ENCODE measurements at places on chromosomes 6 and 20.

DNA sequence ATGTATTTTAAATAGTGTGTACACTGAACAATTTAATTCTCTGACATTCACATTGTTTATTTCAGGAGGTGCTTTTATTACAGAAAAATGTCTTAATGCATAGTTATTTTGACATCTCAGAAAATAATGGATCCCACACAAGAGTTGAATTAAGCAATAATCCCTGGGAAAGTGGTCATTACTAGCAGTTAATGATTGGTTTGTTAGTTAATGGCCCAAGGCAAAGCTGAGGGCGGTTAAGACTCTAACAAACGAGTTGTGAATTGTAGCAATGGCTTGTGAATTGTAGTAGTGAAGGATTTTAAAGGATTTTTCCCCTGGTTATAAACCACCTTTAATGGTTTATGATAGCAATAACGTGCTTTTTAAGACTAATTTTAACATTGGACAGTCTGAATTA lies 1316.0 kb upstream of the GJE1 start:
- DNase-seq, result no peak

DNA sequence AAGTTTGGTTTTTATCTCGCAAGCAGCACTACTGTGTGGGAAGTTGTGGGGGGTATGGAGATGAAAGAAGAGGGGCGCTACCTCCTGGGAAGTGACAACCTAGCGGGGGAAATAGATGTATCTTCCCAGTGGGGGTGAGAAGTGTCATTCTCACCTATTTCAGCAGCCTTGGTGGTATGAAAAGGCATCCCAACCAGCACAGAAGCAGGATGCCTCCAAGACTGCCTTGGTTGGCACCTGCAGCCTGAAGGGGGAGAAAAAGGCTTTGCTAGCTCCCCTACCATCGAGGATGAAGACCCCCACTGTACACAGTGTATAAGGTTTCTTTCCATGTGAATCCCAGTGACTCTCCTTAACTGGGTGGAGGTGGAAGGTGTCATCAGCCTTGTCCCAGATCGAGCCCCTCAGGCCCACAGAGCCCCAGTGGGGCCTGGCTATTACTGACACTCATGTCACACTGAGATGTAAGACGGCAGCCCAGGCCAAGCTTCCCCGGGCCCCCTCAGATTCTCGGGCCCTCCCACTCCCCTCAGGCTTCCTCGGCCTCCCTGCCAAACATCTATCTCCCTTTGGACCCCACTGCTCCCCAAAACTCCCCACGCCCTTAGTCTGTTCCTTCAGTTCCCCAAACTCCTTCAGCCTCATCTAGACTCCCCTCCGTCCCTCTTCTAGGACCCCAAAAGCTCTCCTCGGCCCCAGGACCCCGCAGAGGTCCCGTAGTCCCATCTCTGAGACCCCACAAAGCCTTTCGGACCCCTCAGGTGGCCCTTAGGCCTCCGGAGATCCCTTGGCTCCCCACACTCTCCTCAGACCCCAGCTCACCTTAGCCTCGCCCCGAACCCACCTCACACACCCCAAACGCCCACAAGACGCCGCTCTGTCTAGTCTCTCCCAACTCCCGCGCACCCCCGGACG lies 688 bp downstream of the COMMD7 start:
- DNase-seq, result no peak

GRCh38 chr6:153183925-153184324 lies 52.8 kb upstream of the RGS17 start:
- no peak for DNase-seq

GRCh38 chr20:35318502-35319157 lies 26.4 kb upstream of the FAM83C start:
- no peak for DNase-seq

- DNase-seq, result no peak
These were observed 29.1 kb downstream of the OPN5 start for GRCh38 chr6:47810885-47811284.

- DNase-seq, result no peak
These were observed 16.4 kb downstream of the FRMD1 start for GRCh38 chr6:168062346-168063289.

DNA sequence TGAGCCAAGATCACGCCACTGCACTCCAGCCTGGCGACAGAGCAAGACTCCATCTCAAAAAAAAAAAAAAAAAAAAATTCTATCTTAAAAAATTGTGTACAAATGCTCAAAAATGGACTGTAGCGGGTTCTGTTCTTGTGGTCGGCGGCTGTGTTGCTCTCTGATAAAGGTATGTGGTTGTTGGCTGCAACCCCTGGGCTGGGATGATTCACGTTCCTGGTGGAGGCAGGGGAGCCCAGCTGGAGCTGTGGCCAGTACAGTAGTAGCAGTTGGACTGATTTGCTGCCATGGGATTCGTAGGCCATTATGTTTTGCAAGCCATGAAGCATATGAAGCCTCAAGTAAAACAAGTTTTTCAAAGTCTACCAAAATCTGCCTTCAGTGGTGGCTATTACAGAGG lies 22.3 kb downstream of the MDN1 start:
- no peak for DNase-seq

GRCh38 chr6:135909737-135910387 lies 58.4 kb downstream of the PDE7B start:
- DNase-seq, result peak; percentile 67

DNA sequence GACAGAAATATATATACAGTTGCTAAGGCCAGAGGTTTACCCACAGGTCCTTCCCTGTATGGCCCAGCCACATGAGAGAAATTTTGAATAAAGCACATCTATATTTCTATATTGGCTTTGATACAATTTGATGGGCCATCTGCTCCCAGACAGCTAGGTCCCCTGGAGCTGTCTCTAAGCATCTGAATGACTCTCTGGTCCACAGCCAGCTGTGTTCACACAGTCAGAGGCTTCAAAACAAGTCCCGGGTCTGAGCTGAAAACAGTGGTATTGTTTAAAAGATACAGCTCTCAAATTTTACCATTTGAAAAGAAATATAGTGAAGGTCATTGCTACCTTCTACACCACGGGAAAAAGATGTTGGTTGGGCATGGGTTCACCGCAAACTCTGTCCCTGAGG lies 161.1 kb downstream of the SLC35B3 start:
- DNase-seq, result no peak

- peak; percentile 79 for DNase-seq
These were observed 69.0 kb downstream of the MOCS1 start for GRCh38 chr6:39865011-39865888.

GRCh38 chr20:25584905-25585704 lies at the start of gene NINL:
NINL (minus strand) TSS chr20:25585531; CDS start chr20:25526587, 58,944 bp downstream.
- no peak for DNase-seq

DNA sequence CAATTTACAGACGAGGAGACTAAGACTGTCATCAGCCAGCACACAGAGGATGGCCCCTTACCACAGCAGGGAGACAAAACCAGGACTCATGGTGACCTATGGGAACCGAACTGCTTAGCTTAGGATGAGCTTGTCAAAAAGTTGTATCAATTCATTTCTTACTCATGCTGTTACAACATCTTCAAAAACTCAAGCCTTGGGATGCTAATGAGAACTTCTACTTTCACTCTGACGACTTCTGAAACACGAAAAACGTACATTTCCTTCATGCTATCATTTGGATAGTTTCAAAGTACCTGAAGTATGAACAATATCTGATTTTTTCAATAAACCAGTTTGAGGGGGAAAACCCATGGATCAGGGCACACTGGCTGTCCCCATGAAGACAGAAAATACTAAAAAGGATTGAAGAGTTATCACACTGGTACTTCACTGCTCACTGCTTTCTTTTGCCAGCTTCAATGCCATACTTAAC lies 31.9 kb downstream of the HIVEP2 start:
- no peak for DNase-seq

DNA sequence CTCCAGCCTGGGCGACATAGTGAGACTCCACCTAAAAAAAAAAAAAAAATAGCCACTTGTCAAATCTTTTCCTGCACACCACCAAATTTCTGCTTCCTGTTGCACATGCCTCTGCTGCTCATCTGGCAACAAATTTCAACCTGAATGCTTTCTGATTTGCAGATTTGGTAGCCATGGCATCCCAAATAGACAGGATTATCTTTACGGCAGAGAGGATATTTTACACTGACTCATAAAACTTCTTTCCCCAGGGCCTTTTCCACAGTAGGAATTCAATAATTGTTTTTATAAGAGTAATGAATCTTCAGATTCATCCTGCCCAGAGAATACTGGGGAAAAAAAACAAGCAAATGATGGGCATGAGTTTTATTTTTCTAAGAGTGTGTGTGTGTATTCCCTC lies 264.6 kb downstream of the FRK start:
- DNase-seq, result no peak

- no peak for DNase-seq
These were observed 312.4 kb downstream of the GRIK2 start for GRCh38 chr6:101705866-101706265.

- DNase-seq, result no peak
These were observed 94.8 kb downstream of the STXBP5 start for GRCh38 chr6:147299035-147299434.

DNA sequence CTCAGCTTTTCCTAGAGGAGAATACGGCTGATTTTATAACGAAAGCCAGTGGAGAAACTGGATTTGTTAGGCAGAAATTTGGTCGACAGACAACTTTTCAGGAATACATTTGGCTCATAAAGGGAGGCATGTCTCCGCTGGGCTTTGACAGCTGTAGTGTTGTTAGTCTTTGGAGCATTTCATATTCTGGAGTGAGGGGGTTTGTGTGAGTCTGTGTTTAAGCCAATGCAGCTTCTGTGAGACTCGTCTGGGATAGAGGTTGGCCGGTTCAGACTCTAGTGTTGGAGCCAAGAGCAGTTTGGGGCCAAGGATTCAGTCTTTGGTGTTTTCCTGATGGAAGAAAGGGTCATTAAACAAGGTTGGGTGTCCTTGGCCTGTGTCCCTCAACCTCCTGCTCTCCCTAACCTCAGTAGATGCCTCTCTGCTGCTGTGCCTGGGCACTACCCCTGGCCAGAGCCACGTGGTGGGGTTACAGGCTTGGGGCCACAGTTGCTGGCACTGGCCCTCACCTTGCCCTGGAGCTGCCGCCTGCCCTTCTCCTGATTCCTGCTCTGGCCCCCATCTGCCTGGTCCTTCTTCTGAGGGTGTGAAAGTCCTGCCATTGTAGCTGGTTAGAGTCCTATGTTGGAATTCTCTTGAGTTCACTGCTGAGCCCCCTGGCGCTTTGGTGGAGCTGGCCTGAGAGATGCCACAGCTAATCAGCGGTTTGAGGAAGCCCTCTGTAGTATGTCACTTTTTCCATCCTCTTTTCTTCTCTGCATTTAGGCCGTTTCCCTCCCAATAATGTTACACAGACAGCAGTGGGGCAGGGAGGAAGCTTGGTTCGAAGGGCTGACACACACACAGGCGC lies 6.9 kb downstream of the PTK7 start:
- no peak for DNase-seq

DNA sequence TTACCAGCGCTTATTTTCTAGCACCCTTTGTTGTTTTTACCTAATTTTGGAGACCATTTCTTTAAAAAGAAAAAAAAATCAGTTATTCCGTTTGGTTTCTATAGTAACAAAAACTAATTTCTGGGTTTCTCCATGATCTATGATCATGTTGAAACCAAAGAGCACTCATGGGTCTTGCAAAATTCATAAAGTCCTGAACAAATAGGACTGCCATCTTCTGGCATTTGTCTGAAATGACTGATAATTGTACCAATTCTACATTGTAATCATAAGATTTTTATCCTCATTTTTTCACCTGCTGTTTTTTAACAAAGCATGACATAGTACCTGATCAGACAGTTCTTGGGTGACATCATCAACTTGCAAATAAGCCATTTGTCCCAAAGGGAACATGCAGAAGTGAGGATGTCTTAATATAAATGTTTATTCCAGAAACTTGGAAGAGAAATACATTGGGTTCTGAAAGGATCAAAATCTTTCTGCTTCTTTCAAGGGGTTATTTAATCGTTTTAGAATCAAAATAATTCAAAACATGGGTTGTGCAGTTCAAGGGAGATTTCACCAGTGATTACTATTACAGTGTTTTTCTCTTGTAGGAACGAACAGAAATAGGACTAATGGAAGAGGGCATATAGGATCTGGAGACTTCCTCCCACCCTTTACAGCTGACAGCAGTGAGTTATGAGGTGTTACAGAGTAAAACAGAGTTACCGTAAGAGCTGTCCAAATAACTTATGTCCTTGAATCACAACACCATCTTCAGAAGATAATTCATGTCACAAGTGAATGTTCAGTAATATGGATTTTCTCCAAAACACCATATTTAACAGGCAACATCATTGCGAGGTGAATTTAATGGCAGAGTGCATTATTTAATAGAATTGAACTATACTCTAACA lies 87.1 kb upstream of the GJE1 start:
- DNase-seq, result no peak

DNA sequence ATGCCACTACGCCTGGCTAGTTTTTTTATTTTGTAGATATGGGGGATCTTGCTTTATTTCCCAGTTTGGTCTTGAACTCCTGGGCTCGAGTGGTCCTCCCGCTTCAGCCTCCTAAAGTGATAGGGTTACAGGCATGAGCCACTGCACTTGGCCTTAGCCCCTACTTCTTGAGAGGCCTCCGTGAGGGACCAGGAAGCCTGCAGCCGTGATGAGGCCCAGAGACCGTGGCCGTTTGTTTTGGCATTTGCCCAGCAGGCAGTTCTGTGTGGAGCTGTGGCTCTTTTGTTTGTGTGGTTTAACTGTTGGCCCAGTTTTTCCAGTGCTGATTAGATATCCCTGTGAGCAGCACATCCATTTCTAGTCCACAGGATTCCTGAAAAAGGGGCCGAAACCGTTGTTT lies 39.8 kb downstream of the SRSF3 start:
- no peak for DNase-seq

- DNase-seq, result no peak
These were observed 17.4 kb downstream of the TMEM242 start for GRCh38 chr6:157305670-157306653.

GRCh38 chr6:147973806-147974205 lies 368.8 kb upstream of the SASH1 start:
- no peak for DNase-seq

All from iPS DF 6.9 (cell line).